Nephron progenitor cell (in vitro differentiated cells): ENCODE measurements at places on chromosomes 11 and 22.

GRCh38 chr11:65373839-65374580 is 8.4 kb downstream of the SLC25A45 start:
- DNase-seq = no peak

- no peak for DNase-seq
Observed at GRCh38 chr22:38753948-38754750, 1.6 kb downstream of the SUN2 start.

GRCh38 chr11:21646351-21646750 is 546.5 kb upstream of the ANO5 start:
- DNase-seq = no peak

DNA sequence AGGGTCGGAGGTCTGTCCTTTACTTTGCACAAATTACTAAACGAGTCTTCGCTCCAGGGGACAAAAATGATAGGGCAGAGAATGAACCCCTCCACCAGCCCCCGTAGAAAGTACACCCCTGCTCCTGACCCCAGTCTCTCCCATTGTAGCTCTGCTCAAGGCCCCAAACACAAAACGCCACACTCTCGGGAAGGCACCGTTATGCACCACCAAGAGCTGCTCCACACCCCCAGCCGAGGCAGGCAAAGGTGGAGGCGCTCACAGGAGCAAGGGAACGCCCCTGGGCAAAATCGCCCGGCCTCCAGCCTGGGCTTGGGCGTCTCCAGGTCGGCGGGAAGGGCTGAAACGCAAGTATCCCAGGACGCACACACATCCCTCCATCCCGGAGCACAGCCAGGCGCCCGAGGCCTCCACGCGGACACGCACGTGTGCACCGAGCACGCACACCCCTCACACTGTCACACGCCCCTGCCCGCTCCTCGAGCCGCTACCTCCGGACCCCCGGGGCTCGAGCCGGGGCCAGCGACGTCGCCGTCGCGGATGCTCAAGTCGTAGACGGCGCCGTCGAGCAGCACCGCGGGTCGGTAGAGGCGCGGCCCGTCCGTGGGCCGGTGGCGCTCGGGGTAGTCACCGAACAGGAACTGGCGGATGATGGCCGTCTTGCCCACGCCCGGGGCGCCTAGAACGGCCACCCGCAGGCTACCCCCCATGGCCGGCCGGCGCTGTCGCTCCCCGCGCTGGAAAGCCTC is 786 bp downstream of the RASL10A start:
- DNase-seq = no peak

GRCh38 chr11:71235719-71236118 is 16.7 kb downstream of the SHANK2 start:
- no peak for DNase-seq
